ENCODE measurements at places on chromosomes 12 and 14.

DNA sequence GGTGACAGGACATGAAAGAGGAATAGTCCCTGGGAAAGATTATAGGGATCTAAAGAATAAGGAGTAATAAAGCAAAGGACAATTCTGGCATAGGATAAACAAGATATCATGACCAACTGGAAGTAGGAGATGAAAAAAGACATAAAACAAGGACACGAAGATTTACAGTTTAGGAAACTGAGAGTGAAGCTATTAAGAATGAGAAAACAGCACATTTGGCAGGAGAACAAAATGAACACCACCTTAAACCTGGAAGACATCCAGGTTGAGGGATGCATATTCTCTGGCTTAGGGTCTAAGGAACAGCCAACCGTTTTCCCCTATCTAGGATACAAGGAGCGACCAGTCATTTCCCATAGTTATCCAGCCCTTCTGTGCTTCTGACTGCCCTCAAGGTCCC is 1.9 kb downstream of the TRIP11 start:
- no peak for DNase-seq

DNA sequence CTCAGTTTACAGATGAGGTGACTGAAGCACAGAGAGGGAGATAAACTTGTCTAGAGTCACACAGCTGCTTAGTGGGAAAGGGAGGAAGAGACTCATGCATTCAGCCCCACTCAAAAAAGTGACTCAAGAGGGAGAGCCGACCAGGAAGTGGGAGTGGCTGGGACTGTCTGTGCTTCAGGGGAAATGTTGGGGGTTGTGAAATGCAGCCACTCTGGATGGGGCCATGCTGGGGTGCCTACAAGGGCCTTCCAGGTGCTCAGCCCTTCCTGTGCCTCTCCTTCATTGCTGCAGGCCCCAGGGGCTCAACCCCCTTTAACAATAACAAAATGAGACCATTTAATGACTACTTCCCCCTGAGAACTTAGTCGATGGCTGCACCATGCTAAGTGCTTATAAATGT is 41.8 kb downstream of the CACNA1C start:
- no peak for DNase-seq

DNA sequence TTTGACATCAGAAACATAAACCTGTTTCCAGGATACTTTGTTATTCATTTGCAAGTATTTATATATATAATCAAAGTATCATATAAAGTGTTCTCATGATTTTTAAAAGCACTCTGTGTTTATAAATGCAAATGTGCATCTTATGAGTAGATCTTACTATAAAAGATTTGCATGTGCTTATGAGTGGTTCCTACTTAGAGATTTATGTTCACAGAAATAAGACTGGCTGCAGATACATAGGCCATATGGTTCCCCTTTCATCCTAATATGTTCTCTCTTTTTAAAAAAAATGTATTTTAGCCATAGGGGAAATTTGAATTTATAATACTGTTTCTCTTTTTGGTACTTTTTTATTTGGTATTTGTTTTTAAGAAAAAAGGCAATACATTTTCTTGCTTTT is 174.2 kb downstream of the ESR2 start:
- DNase-seq: no peak

GRCh38 chr12:102631274-102631673 is 150.9 kb upstream of the IGF1 start:
- DNase-seq: no peak

DNA sequence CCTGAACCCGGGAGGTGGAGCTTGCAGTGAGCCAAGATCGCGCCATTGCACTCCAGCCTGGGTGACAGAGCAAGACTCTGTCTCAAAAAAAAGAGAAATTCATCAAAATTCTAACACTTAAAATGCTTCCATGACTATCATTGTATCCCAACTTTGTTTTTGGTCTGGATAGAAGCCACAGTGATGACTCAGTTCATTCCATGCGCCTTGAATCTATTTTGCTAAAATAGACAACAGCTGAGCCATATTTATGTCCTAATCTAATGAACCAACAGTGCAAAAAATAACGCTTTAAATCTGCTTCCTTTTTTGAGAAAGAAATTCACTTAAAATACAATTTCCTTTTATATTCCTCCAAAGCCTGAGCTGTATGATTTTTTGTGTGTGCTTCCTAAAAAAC is 23.2 kb upstream of the BICD1 start:
- DNase-seq: no peak

DNA sequence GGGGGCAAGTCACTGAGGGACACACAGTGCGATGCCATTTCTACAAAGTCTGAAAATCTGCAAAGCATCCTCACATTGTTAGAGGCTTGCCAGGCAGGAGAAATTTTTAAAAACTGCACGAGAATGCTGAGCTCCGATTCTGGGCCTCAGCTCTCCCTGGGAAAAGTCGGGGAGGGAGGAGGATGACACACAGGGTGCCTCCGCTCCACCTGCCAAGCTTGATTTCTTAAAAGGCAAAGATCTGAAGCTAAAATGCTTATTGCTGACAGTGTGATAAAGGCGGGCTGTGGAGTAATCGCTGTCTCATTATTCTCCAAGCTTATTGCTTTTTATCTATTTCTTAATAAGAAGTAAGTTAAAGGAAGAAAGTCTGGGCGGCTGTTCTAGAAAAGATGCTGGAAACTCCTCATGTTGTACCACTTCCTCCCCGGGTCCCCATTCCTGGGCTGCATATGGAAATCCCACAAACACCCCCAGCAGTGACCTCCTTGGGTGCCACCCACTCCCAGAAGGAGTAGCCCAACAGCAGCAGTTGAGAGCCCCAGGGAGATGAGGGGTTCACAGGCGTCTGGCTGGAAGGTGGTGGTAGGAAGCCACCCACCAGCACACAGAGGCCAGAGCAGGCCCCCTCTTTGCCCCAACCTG is 55.0 kb downstream of the CCDC85C start:
- no peak for DNase-seq

GRCh38 chr14:67680121-67680602 is 5.7 kb upstream of the VTI1B start:
- no peak for DNase-seq

DNA sequence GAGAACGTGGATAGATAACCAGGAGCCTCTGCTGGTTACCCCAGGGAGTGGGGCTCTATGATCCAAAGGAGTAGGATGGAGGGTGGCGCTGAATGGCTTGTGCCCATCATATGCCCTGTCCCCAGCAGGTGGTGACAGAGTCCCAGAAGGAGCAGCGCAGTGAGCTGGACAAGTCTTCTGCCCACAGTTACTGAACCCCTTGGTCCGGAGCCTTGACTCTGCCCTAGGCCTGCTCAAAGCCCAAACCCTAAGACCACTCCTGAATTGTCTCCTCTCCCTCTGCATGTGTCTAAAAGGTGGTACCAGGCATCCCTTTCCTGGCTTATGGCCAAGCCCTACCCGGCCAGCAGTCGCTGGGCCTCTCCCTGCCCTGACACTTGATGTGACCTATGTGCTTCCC is 3.2 kb downstream of the PRPH start:
- DNase-seq: no peak

- DNase-seq: no peak
Measured at GRCh38 chr14:55151601-55152000, 22.5 kb downstream of the LGALS3 start.

- no peak for DNase-seq
Measured at GRCh38 chr12:64500394-64500793, 48.5 kb downstream of the TBK1 start.

DNA sequence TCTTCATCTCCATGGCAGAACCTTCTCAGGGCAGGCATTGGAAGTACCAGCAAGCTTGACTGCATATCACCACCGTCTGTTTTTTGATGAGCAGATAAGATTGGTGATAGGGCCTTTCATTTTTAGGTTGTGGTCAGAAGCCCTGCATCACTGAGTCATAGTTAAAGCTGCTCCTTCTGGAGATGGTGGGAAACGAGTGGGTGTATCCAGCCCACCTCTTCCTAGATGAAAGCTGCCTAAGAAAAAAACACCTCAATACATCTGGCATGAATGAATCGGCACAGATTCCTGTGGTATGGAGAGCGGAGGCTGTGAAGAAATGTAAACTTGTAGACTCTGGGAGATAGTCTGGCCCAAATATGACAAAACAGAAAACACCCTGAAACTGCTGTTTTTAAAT is 248.7 kb upstream of the EGLN3 start:
- no peak for DNase-seq

- DNase-seq: no peak
Measured at GRCh38 chr12:30980955-30981662, 54.6 kb downstream of the TSPAN11 start.

GRCh38 chr12:26701604-26702215 is 131.3 kb downstream of the ITPR2 start:
- DNase-seq: no peak

DNA sequence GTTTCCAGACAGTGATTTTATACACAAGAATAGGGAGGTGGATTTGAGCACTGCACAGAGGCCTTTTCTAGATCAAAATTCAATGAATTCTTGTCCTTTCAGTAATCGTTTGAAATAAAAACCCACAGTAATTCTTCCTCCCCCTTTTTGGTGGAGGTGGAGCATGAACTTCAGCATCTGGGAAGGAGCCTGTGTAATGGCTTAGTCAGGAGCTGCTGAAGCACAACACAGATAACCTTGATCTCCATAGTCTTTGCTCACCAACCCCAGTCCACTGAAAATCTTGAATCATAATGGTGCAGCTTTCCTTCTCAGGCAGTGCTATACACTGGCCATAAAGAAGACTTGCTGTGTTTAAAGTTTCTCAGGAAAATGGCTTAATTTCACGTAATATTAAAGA is 6.4 kb upstream of the TBPL2 start:
- no peak for DNase-seq

GRCh38 chr12:92899386-92900001 is 29.6 kb downstream of the EEA1 start:
- DNase-seq: no peak

DNA sequence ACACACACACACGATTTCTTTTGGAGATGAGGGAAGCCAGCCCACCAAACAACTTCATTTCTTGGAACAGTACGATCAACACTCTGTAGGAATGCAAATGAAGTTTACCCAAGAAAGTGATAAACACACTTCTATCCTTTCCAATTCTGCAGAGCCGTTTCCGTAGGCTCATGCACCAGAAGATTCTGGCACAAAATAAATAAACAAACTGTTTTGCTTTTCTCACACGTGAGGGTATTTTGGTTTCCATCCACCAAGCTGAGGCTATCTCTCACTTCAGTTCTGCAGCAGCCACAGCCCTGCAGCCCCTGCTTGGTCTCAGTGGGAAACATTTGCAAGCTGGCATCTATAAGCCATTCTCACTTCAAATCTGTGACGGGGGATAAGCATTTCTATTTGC is 15.3 kb upstream of the TSPAN11 start:
- DNase-seq: no peak

GRCh38 chr12:103596981-103597380 is 9.9 kb downstream of the STAB2 start:
- DNase-seq: no peak

DNA sequence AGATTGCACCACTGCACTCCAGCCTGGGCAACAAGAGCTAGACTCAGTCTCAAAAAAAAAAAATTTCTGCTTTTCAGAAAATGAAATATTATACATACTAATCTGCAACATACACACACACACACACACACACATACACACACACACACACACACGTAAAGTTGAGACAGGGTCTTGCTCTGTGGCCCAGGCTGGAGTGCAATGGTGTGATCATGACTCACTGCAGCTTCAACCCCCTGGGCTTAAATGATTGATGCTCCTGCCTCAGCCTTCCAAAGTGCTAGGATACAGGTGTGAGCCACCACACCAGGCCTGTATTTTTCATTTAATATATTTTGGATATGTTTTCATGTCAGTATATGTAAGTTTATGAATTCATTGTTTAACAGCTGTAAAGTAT is 18.8 kb upstream of the WDR20 start:
- no peak for DNase-seq

- DNase-seq: no peak
Measured at GRCh38 chr12:105876396-105876927, 262.3 kb downstream of the NUAK1 start.

DNA sequence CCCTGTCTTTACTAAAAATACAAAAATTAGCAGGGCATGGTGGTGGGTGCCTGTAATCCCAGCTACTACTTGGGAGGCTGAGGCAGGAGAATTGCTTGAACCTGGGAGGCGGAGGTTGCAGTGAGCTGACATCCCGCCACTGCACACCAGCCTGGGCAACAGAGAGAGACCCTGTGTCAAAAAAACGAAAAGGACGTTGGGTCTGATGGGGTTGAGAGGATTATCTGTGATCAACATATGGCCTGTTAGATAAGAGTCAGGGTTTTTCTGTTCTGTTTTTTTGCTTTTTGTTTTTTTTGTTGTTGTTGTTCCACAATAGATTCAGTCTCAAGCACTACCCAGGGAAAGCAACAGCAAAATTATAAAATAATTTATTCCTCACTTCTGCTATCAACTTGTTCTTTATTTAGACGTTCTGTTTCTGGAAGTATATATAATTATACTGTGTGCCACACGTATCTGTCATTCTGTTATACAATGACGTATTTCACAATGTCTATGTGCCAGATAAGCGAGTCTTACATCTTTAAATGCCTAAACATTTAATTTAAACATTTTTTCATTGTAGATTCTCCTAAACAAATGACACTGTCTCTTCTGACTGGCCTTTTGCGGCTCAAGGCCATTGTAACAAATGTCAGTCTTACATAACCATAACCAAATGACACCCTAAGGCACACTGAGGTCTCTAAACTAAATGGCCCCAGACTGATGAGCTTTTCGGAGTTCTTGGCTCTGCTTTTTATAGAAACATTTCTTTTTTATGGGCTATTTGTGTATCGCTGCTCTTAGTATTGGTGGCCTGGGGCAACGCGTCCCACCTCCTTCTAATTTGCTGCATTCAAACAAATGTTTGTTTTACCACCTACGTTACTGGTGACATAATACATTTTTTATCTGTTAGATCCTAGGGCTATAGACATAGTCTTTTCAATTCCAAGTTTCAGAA is 7.2 kb upstream of the P2RX4 start:
- DNase-seq: no peak

DNA sequence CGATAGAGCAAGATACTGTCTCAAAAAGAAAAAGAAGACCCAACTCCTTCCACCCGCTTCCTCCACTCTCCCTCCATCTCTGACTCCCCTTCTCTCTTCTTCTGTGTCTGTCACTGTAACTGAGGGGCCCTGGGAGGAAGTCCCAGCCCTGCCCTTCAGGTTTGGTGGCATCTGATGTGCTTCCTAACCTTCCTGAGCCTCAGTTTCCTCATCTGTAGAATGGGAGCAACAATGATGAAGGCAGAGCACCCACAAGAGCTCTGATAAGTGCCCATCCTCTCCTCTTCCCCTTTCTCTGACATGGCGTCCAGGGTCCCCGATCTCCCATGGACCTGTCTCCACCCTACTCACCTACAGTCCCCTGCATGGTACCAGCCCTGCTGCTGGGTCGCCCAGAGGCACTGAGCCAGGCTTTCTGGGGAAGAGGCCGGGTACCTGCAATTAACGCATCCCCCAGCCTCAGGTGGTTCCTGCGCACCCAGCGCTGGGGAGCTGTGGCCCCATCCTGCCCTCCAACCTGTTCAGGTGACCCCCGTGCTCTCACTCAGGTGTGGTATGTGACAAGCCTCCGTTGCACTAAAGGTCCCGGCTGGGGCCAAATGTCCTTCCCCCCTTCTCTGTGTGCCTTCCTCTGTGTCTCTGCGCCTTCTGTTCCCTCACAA is 13.2 kb downstream of the FOXN4 start:
- no peak for DNase-seq

GRCh38 chr12:26750531-26751175 is 82.3 kb downstream of the ITPR2 start:
- no peak for DNase-seq
